Tracheal epithelial cell (primary cell): ENCODE measurements at places on chromosomes 11 and 22. TPM values are rescaled to one million over a fixed set of nuclear protein-coding genes. Genes with fewer than 3 reads are reported as not detected.

Gene ZP1
- total RNA-seq = not detected in 2 replicates

Gene HBB
- not detected in 2 replicates for total RNA-seq

Gene CYB5R2
- 7.0 and 12.8 TPM in 2 replicates for total RNA-seq

Gene NUP98
- 117 and 149 TPM in 2 replicates for total RNA-seq

Gene XBP1
- 223 and 257 TPM in 2 replicates for total RNA-seq

Gene ZNF215
- total RNA-seq = 3.8 and 4.3 TPM in 2 replicates

Gene RPUSD4
- total RNA-seq = 25.5 and 31.5 TPM in 2 replicates

Gene LAYN
- 10.4 and 64.1 TPM in 2 replicates for total RNA-seq

Gene HBG2
- not detected in 2 replicates for total RNA-seq

Gene CHRM4
- not detected in 2 replicates for total RNA-seq

Gene FDXACB1
- 2.2 and 2.3 TPM in 2 replicates for total RNA-seq

Gene APOL3
- total RNA-seq = 0.21 and 2.9 TPM in 2 replicates

Gene TSGA10IP
- total RNA-seq = not detected in 2 replicates

Gene F2
- under 0.01 TPM in 1 of 2 replicates, not detected in the other for total RNA-seq
